Kidney epithelial cell (primary cell): ENCODE measurements at places on chromosomes 12 and 14. TPM values are rescaled to one million over a fixed set of nuclear protein-coding genes. Genes with fewer than 3 reads are reported as not detected.

GPR84 gene
- not detected in 2 replicates for total RNA-seq

RILPL1 gene
- 10.2 and 12.1 TPM in 2 replicates for total RNA-seq

HOXC9 gene
- total RNA-seq: 12.3 and 15.5 TPM in 2 replicates

FIGNL2 gene
- 2.1 and 2.6 TPM in 2 replicates for total RNA-seq

WNT1 gene
- total RNA-seq: not detected in 2 replicates

RAD9B gene
- total RNA-seq: 0.88 and 1.2 TPM in 2 replicates
